ENCODE measurements at places on chromosomes 7 and 10. TPM values are rescaled to one million over a fixed set of nuclear protein-coding genes. Genes with fewer than 3 reads are reported as not detected.

GRCh38 chr10:96835899-96836298 lies 3.8 kb downstream of the LCOR start:
- DNase-seq, result no peak

- DNase-seq, result no peak
These were observed 294.2 kb upstream of the ZMIZ1 start for GRCh38 chr10:78774614-78774998.

GRCh38 chr10:48543182-48543844 lies 61.6 kb downstream of the ARHGAP22 start:
- no peak for DNase-seq

C10orf67 gene
- 0.51 TPM for total RNA-seq

- DNase-seq, result no peak
These were observed 1.9 kb downstream of the BUB3 start for GRCh38 chr10:123156078-123156477.

DNA sequence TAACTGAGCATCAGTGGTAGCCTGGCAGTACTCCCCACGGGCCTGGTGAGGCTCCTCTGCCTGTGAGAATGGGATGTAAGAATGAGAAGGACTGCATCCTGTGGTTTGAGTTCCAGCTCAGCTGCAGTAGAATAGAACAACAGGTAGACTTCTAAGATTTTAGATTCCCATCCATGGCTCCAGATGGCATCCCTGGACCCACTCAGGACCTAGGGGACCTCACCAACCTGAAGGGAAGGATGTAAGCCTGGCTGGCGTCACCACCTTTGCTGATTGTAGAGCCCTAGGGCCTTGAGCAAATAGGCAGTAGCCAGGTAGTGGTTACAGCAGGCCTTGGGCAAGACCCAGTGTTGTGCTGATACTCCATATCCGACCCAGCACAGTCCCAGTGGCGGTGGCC lies 9.6 kb upstream of the AOC1 start:
- DNase-seq, result no peak

Measured in Right ventricle myocardium inferior (tissue), 1 donor.